HL-60 (cell line): ENCODE measurements at places on chromosomes 2 and 18.

DNA sequence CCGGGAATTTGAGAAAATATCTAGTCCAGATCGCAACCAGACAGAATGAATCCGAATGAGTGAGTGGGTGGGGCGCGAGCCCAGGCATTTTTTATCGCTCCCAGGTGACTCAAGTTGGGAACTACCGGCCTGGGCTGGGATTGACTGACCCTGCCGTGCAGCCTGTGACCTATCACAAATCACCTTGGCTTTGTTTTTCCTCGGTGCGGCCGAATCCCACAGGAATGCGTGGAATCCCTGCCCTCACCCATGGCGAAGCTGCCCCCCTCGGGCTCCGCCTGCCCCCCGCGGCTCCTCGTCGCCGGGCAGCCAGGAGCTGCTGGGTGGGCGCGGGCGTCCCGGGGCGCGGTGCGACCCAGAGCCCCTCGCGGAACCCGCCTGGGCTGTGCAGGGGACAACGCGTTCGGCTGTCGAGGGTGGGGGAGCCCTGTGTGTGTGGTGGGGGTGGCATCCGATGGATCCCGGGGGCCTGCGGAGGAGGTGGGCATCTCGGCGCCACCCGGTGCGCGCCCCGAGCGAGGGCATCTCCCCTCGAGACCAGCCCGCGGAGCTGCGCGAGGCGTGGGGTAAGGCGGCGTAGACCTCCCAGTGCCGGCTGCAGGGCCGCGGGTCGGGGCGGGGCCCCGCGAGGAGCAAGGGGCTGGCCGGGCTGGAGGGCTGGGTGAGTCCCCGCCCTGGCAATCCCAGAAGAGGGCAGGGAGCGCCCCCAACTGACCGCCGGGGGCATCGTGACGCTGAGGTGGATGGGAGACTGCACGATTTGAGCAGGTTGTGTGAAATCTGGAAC lies 16.5 kb downstream of the B3GNT7 start:
- DNase-seq = no peak

GRCh38 chr2:38505779-38506178 lies 96.9 kb downstream of the HNRNPLL start:
- DNase-seq = no peak

DNA sequence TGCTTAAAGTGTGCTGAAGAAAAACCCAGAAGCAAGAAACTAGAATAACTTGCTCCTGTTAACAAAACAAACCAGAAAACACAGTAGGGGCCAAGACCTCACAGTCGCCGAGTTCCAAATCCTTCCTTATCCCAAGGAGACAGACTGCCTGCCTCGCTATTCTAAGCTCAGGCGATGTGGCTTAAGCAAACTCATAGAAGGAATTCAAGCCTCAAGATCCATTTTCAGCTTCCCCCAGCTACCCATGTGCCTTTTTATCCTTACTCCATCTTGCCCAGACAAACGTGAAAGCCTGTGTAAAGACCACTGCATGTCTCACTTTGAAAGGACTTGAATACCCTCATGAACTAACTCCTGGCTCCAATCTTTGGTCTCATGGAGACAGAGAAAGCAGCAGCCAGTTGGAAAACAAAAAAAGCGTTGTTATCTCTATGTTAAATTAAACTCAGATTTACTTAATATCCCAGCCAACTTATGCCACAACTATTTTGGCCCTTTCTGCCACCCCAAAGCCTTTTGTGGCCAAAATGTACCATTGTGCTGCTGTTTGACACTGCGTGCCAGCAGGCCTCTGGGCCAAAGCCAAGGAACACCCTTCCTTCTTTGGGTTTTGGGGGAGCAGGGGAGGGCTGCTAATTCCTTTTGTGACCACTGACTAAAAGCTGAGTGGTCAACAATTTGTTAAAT lies 123.2 kb upstream of the FZD5 start:
- DNase-seq = no peak

DNA sequence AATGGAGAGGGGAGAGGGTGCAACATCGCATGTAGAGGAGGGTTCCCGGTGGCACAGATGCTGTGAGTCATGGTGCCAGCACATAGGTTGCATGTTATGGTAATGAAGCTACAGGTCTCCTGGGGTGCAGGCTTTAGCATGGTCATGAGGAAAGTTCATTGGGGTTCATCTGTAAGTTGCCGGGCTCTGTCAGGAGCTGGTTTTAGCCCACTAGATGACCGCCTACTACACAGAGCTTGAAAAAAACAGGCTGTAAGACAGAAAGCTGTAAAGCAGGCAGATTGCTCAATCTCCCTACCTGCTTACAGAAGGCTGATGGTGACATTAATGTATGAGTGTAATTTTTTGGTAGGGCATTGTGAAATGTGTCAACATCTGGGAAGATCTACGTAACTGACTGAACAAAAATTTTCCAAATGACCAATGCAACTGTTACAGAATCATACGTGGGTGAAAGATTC lies 23.9 kb downstream of the DYSF start:
- peak; percentile 81 for DNase-seq

DNA sequence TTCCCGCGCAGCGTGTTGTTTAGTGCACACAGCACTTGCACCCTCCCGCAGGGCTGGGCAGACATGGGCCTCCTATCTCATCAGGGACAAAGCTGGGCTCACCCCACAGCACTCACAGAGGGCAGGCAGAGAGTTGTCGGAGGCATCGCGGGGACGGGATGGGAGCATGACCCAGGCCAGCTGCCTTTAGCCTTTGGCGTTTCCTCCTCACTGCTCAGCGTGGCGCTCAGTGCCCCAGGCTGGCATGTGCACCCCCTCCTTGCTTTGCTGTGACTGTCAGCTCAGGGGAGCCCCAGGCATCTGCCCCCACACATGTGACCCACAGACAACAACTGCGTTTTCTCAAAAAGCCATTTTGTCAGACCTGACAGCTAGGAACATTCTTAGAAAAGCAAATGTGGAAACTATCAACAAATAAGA lies 101.1 kb downstream of the RNF144A start:
- DNase-seq = no peak

GRCh38 chr2:33014268-33014667 lies 67.5 kb downstream of the LTBP1 start:
- no peak for DNase-seq

GRCh38 chr18:26336572-26336971 lies 110.3 kb downstream of the TAF4B start:
- no peak for DNase-seq

DNA sequence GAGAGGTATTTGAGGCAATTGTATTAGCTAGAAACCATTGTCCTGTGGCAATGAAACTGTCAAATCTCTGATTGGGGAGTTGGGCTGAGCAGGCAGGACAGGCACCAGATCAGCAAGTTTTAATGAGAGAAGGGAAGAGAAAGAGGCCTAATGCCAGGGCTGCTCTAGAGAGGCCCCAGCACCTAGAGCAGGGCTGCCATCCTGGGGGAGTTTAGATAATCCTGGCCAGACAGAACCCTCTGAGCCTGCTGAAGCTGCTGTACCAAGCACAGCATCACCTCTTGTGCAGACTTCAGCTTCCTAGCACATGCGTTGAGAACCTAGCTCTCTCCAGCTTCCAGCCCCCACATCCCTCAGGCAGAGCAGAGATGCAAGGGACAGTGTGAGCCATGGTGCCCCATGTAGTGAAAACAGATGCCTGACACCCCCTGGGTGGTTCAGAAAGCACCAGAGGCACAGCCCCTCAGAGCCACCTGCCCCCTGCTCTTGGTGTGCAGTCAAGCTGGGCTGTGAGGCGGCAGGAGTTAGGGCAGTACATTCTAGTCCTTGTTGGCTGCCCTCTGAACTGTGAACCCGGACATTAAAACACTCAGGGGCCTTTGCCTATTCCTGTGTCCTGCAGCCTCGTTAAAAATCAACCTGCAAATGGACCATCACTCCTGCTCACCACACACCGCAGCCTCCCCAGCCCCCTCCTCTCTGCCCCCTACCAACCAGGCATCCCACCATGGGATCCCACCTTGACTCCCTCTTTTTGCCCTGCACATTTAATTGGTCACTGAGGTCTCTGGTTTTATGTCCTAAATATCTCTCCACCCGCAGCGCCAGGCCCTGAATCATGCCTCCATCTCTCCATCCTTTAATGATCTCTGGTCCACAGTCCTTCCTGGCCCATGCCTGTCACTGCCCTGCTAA lies 52.7 kb downstream of the ADD2 start:
- no peak for DNase-seq

- DNase-seq = no peak
Observed at GRCh38 chr2:160906878-160907277, 253.3 kb upstream of the TANK start.

- DNase-seq = no peak
Observed at GRCh38 chr2:160201849-160202539, 1.9 kb upstream of the ITGB6 start.

GRCh38 chr2:189818249-189819038 lies 34.2 kb downstream of the PMS1 start:
- no peak for DNase-seq

- DNase-seq = no peak
Observed at GRCh38 chr2:181240844-181241243, 216.3 kb upstream of the ITGA4 start.

- no peak for DNase-seq
Observed at GRCh38 chr2:83016343-83017110, 1442.6 kb downstream of the SUCLG1 start.

DNA sequence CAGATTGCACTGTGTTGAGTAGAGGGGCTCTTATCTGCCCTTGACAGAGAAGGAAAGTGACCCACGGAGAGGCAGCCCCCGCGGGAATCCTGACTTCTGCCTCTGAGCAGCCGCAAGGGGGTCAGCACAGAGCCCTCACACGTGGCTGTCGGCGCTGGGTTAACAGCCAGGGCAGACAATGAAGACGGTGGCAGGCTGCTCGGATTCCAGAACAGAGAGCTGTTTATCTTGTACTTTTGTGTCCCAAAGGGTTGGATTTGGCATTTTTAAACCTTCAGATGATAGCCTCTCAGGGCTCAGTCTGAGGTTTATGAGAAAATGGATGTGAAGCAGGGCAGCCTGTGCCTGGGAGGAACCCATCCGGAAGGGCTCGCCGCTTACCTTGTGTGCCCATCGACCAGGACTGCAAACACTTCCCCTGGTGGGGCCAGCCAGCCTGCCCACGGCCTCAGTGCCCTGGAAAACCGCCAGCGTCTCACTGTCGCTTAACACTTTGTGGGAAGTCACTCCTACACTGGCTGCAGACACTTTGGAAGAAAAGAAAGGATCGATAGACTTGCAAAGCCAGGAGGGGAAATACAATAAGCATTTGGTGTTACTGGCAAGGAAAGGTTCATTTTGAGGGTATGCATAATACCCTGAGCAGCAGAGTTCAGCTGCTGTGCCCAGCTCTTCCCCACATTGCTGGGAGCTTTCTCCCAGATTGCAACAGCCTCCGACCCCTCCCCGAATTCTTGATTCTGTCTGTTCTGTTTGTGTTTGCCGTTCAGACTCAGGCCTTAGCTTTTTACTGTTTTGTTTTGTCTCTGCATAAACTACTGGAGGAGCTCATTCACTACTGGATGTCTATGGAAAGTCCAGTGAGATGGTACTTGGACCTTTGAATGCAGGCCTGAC lies 325.3 kb upstream of the MYT1L start:
- DNase-seq = no peak

GRCh38 chr2:206984206-206984605 lies 44.9 kb downstream of the CPO start:
- DNase-seq = no peak

DNA sequence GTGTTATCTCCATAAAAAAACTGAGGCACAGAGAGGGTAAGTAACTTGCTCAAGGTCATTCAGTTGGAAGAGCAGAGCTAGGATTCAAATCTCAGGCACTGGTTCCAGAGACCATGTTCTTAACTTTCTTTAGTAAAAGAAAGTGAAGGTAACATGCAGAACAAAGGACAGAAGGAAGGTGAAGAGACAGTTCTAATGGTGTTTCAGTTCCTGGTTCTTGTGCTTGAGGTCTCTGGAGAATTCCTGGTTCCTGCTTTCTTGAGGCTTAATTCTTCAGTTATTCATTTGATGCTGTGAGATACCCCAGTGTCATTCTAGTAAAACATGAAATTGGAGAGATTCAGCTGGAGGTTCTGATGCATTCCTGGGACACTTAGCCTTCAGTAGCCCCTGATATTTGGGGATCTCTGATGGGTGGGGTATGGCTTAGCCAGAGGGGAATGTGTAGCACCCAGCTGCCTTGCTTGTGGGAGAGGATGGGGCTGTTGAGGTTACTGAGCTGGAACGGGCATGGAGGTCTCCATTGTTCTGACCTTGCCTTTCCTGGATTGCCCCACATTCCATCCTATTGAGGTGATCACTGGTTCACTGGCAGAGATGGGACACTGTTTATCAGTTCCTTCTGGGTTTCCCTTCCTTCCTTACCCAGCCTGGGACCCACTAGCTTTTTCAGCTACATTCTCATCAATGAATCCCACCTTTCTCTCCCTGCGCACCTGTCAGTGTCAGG lies 46.8 kb downstream of the SEMA4F start:
- no peak for DNase-seq

DNA sequence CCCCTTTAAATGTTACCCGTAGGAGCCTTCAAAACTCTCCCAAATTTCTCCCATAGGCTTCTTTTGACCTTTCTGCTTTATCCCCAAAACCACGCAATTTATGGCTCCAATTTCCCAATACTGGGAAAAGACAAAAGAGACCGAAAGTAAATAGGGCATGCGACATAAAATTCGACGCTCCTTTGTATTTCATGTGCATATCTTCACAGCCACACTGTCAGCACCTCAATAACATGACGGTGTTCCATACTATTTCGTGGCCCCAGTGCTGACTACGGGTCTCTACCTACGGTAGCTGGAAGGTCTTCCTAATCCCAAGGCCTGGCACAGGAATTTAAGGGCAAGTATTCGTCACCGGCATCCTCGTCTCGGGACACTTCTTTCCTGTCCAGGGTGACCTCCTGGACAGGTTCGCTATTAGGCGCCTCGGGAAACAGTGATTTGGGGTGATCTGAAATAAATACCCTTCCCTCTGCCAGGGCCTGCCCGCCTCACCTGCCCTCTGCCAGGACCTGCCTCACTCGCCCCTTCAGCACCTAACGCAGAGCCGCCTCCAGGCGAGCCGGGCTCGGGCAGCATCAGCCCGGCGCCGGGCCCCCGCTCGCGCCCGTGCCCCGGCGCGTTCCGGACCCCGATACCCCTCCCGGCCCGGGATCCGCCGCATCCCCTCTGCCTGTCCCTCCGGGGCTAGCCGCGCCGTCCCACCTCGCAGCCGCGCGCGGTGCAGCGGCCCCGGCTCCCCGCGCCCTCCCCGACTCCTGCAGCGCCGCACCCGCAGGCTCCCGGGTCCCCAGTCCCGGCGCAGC lies 680 bp downstream of the DTNB start:
- no peak for DNase-seq
